Posterior cingulate gyrus (tissue), 11 donors: ENCODE measurements at places on chromosomes 1 and 21.
A peak's percentile ranks its signal among the peaks of the same experiment; 100 is the strongest.

DNA sequence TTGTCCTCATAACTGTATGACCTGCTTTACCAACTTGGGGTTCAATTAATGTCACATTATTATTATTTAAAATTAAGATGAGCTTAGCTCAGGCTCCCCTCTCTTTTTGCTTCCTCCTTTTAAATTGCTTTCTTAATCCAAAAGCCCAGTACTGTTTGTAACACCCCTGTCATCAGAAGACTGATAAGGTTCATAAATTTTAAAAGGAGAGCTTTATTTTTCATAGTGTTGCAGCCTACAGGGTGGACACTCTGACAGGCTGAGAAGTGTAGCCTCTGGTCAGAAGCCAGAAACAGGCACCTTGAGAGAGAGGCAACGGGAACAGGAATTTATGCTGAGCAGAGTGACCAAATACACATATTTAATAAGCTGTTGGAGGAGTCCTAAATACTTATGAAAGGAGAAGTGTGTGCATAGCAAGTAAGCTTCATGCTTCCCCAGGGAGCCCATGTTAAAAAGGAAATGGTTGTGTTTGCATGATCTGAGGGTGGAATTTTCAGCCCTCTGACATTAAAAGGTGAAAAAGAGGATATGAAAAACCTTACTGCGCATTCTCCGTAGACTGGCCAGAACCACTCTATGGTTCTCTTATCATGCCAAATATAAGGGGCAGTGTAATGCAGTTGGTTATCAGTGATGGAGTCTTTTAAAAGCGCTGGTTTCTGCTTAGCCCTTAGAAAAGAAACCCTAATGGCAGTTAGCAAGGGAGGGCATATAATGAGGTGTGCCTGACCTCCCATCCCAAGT lies 30.5 kb upstream of the FGGY start:
- no peak for DNase-seq

DNA sequence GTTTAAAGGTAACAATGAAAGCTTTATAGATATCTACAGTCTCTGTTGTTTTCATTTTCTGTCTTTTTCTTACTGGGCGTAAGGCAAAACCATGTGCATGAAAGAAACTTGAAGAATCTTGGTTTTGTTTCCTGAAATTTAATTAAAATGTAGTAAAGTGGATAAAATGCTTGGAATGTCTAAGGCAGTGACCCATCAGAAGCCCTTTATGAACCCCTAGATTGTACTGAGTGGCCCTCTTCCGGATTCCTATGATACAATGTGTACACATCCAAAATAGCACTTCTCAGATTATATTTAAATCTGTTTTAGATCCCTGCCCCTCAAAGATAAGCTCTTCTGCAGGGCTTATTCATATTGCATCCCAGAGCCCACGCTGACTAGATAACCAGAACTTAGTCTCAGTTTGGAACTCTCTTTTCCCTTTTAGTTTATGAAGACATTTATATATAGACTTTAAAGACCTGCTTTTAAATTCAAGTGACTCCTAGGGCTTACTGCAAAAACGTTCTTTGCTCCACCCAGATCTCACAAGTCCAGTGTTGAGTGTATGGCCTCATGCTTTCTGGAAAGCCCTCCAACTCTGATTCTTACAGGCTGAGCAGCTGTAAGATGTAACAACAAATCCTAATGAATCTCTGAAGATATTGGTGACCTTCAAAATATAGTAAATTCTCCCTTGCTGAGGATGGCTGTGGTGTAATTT lies 142.9 kb downstream of the LRRC7 start:
- no peak for DNase-seq

DNA sequence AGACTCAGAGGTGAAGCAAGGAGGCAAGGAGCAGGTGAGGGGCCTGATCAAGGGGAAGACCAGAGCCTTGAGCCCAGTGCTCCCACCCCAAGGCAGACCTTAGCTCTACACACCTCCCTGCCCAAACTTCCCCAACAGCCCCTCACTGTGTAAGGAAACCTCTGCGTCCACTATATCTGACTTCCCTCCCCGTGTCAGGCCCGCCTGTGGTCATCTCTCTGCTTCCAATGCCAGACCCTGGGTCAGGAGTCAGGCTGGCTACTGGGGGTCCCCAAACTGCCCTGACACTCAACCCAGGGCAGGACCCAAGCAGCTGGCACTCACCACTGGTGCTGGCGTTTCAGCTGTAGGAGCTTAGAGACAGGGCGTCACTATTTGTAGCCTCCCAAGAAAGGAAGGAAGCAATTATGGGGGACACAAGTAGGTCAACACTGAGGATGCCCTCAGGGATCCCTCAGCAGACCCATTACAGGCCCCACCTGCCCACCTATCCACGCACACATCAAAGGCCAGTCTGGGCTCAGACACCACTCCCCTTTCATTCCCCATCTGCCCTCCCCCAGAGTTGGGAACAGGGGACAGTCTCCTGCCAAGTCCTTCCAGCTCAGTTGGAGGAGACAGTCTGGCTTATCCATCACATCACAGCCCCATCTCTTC lies 811 bp upstream of the S100A3 start:
- DNase-seq, result no peak

DNA sequence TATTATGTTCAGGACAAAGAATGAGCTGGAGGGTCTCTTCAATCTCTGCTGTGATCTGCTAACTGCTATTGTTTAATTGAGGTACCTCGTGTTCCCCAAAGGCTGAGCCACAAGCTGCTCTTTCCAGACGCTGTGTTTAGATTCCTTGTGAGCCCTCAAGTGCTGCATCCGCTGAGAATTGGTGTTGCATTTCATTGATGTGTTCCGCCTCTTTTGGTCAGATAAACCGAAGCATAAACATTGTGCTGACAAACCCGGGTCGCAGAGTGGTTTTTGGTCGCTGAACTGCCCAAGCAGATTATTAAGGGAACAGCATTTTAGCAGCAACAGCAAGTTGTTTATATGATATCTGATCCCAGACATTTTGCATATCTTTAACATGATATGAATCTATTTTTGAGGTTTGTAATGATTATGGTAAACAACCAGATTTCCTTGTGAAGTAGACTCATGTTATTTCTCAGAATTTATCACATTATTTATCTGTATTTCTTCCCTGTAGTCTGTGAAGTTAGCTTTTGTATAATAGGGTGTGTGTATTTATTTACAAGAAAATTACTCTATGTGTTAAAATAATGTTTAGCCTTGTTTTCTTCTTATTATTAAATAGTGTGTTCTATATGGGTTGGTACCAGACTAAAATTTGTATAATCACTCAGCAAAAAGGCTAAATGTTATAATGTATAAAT lies 217.2 kb upstream of the C1orf105 start:
- no peak for DNase-seq

- DNase-seq, result no peak
These were observed 155.2 kb downstream of the FOXD2 start for GRCh38 chr1:47593013-47593568.

- DNase-seq, result no peak
These were observed 89.0 kb downstream of the TIAM1 start for GRCh38 chr21:31255036-31255435.

- no peak for DNase-seq
These were observed 28.3 kb upstream of the RCSD1 start for GRCh38 chr1:167601442-167602383.

DNA sequence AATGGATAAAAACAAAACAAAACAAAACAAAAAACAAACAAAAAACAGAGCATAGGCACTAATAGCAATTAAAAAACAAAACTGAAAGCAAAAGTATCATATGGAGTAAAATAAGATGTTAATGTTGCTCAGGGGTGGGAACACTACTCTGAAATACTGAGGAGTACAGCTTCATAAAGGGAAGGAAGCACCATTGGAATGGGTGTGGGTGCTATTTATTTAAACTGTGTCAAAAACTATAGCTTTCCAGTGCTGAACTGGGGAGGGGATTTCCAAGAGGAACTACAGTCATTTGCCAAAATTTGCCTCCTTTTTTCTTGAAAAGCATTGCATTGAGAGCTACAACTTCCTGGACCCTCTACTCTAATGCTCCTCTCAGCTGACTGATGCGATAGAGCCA lies 40.0 kb downstream of the SPTA1 start:
- no peak for DNase-seq

- no peak for DNase-seq
These were observed 32.9 kb downstream of the JAK1 start for GRCh38 chr1:64933296-64934070.

DNA sequence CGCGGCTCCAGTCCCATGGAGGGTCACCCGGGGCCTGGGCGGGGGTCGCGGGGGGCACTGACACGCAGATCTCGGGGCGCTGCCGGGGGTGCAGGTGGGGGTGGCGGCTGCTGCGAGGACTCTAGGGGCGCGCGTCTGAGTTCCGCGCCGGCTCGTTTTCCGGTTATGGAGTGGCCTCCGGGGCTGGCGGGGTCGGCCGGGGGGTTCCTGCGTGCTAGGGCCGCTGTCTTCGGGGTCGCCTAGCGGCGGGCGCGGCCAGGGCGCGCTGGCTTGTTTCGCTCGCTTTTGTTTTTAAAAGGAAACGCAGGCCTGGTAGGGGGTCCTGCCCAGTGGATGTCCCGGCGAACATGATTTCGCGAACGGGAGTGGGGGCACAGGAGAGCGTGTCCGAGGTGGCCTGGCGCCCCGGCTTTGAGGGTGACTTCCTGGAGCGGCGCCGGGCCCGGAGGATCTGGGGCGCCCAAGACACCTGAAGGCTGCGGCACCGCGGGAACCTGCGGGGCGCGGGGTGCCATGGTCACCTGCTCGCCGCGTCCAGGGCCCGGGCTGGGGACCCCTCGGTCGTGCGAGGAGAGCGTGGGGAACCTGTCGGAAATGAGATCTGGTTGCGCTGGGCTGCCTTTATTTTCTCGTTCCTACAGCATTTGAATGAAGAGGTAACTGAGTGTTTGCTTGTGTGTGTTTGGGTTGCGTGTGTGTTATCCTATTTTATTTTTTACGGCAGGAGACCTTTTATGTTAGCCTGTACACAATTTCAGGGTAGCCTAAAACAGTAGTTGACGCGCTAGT lies 618 bp downstream of the ETS2 start:
- DNase-seq, result peak; percentile 82

DNA sequence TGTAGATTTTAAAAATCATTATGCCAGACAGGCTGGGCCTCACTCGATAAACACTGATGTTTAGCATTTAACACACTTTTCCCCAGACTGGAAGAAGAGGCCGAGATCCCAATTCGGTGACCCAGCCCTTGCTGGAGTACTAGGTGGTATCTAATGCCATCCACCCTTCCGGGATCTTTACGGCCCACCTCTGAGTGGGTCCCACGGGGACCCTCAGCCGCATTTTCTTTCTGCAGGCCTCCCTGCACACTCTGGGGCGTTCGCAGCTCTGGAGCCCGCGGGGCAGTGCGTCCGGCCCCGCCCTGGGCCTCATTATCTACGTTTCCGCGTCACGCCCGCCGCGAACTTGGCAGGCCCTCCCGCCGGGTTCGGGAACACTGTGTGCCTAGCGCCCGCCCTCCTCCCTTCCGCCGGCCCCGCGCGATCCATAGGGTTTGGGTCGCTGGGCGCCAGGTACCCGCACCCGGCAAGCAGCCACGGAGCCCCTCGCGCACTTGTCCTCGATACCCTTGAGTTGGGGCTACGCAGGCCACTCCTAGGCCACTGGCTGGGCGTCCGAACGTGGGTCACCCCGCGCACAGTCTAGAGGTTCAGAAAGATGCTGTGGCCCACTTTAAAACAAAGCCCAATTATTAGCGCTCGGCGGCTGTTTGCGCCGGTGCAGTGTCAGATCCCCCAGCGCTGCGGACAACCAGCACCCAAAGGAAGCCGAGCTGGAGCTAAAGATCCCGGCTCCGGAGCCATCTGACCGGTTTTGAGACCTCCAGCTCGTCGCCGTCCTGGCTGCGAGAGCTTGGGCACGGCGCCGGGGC lies 950 bp upstream of the EVA1C start:
- DNase-seq, result peak; percentile 71

DNA sequence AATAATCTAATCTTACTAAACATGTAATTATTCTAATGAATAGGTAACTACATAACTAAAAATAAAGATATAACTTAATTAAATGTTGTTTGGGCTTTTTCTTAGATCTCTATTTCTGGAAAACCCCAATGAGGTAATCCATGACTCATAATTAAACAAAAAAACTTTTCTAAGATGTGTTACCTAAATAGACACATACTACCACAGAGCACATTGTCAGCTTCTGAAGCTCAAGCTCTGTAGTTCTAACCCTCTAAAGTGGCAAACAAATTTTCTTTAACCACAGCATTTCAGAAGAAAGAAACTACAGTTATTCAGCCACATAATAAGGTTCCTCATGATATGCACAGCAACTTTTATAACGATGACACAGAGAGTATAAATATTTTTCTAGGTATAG lies 4.2 kb downstream of the OR6K3 start:
- no peak for DNase-seq

DNA sequence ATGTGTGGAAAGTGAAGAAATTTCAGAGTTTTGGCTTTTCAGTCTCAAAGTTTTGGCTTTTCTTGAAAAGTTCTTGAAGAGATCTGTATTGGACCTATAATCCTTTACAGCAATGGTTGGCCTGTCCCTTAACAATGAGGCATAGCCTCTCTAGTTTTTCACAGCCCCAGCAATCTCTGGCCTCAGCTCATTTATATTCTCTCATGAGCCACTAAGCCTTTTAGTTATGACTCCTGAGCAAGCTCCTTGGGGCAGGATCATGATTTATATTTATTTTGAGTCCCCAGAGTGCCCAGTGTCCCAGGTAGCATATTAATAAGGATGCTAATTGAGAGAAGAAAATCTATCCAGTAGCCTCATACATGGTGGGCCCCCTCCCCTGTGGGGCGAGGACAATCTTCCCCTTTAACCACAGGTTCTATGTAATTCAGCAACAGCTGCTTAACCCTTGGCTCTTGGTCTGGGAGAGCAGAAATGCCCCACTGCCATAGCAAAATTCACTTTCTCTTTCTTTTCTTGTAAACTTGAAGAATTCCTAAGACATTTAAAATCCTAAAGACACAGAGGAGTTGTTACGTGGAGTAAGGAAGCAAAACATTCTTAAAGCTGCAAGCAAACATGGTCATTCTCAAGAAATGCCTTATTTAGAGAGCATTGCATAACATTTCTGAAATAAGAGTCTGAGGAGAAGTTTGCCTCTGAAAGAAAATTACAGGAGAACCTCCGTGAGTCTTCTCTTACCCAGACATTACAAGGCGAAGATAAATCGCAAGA lies 6.3 kb downstream of the NGF start:
- no peak for DNase-seq

GRCh38 chr1:19023787-19024186 lies 67.3 kb upstream of the IFFO2 start:
- DNase-seq, result no peak

- no peak for DNase-seq
These were observed 12.7 kb downstream of the MEF2D start for GRCh38 chr1:156487862-156488261.

DNA sequence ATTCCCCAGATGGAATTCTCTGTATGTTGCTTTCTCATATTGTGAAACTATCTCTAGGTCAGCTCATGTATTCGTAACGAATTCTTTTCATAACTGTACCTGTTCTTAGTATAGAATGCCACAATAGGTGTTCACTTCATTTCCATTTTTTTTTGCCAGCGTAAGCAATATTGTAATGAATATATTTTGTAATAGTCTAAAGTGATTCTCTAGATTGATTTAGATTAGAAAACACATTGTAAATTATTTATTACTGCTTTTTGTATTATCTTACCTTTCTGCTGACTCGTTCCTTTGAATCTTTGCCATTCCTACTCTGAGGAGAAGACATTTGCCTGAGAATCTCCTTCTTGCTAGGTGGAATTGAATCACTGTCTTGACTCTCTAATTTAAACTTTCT lies 14.8 kb downstream of the PDC start:
- no peak for DNase-seq
